ENCODE measurements at places on chromosomes 2 and 18. TPM values are rescaled to one million over a fixed set of nuclear protein-coding genes. Genes with fewer than 3 reads are reported as not detected.

GRCh38 chr2:214995926-214996670, 142.3 kb downstream of the ABCA12 start:
- DNase-seq: no peak

Gene ADGRF3
- total RNA-seq: 0.49 TPM

GRCh38 chr2:65017335-65017734, 28.1 kb downstream of the SLC1A4 start:
- DNase-seq: no peak

GRCh38 chr2:9558948-9559381, 3.3 kb upstream of the ADAM17 start:
- DNase-seq: no peak

DNA sequence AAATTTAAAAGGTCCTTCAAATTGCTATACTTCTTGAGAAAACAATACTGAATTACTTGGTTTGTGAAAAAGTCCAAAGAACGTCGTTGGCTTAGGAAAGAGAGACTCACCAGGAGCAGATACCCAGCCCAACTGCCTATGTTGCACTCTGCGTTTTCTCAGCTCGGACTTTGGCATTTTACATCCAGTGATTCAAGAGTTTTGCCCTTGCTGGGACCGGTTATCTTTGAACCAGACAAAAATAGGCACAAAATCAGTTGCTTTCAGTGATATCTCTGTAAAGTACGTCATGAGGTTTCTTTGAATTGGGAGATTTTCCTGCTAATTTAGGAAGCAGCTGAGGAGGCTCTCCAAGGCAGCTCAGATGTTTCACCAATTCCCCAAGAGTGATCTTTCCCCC, 29.3 kb downstream of the FHOD3 start:
- no peak for DNase-seq

DNA sequence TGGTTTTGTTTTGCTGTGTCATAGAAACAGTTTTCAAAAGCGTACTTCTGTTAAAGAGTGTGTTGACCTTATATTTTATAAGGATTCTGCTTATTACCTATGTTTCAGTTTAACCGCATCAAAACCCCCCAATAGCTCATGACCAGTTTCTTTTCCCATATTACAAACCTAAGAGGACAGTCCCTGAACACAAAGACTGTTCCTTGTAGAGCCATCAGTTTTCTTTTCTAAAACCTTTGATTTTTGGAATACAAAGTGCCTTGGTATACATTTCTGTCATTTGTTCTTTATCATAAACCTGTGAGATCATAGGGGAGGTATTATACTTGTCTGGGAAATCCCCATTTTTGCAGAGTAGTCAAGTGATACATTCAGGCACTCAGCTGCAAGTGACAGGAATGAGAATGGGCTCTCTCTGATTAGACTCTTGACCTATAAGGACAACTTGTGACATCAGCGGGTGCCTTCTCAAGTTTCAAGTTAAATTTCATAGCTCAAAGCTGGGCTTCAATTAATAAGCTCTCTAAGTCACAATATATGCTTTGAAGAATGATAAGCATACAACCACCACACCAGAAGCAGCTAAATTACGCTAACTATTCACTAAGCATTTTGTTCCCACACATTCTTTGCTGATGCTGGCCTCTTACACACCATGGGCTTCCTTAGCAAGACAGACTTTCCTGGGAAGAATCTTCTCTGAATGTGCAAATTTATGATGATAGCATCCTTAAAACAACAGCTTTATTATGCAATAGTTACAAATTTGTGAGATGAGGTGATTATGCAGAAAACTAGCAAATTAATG, 97.5 kb upstream of the CD302 start:
- no peak for DNase-seq

All from left colon (tissue), 2 donors.